CD8-positive, alpha-beta memory T cell (primary cell): ENCODE measurements at places on chromosomes 11 and 22.

GRCh38 chr11:73347067-73347466 is 29.1 kb upstream of the RELT start:
- no peak for DNase-seq

- no peak for DNase-seq
These were observed 109.3 kb downstream of the KIAA1671 start for GRCh38 chr22:25061605-25062376.

- no peak for DNase-seq
These were observed 263.8 kb downstream of the SWAP70 start for GRCh38 chr11:9927670-9928069.

DNA sequence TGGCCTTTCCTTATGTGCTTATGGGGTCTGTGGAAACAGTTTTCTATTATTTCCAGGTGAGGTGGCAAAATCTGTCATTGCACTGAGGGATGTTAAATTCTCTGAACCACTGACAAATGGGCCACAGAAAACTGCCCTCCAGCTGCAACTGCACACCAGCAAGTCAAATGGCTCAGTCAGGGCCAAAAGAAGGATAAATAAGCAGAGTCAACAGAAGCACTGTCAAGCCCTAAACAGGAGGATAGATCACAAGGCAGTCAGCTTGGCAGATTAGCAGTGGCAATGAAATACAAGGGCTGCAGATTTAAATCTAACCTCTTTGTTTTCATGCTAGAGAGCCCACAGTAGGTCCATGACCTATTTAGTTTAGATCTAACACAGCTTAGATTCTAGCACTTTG is 435.6 kb downstream of the ETS1 start:
- no peak for DNase-seq

- no peak for DNase-seq
These were observed 13.8 kb downstream of the USP2 start for GRCh38 chr11:119367661-119368120.

DNA sequence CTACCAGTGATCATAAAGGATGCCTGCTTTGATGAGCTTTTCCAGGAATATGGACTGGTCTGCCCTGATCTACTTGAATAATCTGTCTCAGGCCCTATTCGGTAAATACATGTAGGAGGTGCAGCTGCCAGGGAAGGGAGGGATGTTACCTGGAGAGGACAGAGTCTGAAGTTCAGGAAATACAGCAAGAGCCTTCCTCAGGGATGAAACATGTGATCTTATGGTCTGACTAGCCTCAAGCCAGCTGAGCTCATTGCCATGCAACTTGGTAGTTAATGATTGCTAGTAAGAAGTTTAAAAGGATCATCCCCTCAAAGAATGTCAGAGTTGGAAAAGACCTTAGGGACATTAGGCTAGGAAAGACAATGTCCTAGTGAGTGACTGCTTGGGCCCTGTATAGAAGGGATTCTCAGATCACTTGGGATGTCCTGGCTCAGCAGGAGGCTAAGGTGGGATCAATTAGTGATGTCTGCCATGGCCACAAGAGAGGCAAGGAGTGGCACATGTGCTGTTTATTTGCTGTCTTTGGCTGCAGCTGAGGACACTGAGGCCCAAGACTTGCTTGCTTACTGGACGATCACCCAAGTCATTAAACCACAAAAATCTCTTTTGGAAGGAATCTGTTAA is 18.5 kb downstream of the PTPRJ start:
- DNase-seq = no peak
